Activated CD4-positive, alpha-beta T cell treated with anti-CD3 and anti-CD28 coated beads, Interleukin-2, amount 50 U/mL, for 1 hour (primary cell): ENCODE measurements at places on chromosomes 5 and 9.

GRCh38 chr9:111926421-111926875, 29.8 kb downstream of the UGCG start:
- peak; percentile 48 for DNase-seq

DNA sequence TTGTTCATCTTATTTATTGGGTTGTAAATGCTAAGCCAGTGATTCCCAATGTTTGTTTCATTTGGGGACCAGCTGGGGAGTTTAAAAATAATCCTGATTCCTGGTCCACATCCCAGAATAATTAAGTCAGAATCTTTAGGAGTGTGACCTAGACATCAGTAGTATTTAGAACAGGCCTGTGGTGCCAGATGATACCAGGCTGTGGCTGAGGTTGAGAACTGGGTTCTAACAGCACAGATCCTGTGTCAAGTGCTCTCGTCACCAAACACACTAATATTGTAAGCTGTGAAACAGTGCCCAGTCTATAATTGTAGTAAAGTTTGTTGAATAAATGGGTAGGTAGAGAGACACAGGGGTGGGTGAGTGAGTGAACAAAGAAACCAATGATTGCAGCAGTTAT, 172.1 kb upstream of the PPP1R2B start:
- DNase-seq: no peak

- no peak for DNase-seq
Measured at GRCh38 chr9:34518896-34519295, 3.9 kb downstream of the ENHO start.

GRCh38 chr9:5994493-5994892, 20.9 kb downstream of the RANBP6 start:
- no peak for DNase-seq

DNA sequence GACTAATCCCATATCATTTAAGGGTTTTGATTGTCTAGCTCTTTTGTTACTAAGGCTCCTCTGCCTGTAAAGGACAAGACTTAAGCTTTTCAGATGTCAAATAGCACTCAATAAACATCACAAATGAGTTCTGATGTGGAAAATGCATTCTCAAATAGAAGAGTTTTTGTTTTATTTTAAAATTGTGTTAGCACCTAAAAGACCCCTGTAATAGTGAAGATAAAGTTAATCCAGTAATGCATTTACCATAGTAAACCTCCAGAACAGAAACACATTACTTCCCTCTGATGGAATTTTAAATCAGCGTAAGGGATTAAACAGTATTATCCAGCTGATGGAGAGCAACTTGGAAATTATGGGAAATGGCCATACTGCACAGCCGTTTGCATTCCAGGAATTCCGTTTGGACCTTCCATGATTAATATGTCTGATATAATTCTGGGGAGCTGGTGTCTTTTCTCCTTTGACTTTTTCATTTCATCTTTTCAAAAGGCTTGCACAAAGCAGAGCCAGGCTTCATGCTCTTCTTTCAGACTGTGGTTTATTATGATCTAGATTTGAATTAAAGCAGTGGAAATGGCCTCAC, 105.6 kb downstream of the PPP2R2B start:
- DNase-seq: no peak

DNA sequence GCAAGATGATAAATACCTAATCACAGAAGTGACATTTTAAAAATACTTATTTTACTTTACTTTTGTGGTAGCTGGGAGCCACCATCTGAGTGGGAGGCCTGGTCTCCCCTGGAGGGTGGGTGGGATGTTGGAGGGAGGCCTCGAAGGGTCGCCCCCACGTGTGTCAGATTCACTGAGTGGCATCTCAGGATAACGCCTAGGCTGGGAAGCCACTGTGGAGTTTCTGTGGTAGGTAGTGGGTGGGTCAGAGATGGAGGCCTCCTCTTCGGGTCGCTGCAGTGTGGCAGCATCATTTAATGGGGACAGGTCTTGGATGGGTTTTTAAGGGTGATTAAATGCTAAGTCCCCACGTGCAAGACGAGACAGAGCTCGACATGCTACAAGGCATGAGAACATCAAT, 1154.8 kb upstream of the CDH18 start:
- no peak for DNase-seq

- peak; percentile 8 for DNase-seq
Measured at GRCh38 chr9:124776954-124777648, at the start of gene OLFML2A. Gene OLFML2A (plus strand): TSS chr9:124777133. CDS start chr9:124777271, 138 bp downstream.

DNA sequence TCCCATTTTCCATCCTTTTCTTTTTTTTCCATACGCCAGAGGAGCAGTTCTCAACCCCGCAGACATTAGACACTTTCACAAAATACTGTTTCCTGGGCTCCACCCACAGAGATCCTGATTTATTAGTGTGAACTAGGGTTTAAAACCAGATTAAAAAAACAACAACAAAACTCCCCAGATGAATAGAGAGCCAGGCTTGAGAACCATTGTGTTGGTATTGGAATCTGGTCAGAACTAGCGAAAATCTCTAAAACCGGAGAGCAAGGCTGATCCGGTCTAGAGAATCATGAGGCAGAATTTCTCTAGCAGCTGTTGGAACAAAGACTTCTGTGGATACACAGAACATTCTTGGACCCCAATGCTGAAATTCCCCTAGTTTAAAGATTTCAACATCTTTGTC, 173.0 kb downstream of the PCSK1 start:
- DNase-seq: no peak

DNA sequence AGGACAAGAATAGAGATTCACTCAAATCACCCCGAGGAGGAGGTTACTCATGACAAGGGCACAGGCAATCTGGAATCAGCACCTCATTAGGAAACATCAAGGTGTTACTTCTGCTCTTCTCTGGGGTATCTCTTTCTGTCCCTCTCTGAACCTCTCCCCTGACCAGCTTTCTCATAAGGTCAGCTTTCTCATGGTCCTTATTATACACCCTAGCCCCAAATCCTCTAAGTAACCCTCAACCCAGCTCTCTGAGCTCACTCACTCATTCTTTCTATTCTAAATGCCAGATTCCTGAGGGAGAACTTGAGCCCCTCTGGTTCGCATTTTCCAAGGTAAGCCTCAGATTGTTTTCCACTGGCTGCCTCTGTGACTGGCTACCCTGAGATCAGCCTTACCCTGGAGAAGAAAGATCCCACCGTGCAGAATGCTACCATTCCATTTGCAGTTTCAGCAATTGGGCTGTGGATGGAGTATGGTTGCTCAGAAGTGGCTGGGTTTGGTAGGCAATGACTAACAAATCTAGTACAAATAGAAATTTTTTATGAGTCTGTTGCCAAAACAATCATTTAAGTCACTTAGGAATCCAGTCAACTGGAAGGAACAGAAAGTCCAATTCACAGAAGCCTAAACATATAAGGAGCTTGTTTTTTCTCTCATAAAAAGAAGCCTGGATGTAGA, 9.0 kb upstream of the TIMD4 start:
- DNase-seq: no peak

GRCh38 chr5:168734119-168734518, 155.0 kb upstream of the PANK3 start:
- no peak for DNase-seq

- DNase-seq: no peak
Measured at GRCh38 chr5:74424162-74424868, 216.2 kb downstream of the ENC1 start.

- DNase-seq: no peak
Measured at GRCh38 chr9:124611106-124611505, 103.9 kb upstream of the NR5A1 start.

DNA sequence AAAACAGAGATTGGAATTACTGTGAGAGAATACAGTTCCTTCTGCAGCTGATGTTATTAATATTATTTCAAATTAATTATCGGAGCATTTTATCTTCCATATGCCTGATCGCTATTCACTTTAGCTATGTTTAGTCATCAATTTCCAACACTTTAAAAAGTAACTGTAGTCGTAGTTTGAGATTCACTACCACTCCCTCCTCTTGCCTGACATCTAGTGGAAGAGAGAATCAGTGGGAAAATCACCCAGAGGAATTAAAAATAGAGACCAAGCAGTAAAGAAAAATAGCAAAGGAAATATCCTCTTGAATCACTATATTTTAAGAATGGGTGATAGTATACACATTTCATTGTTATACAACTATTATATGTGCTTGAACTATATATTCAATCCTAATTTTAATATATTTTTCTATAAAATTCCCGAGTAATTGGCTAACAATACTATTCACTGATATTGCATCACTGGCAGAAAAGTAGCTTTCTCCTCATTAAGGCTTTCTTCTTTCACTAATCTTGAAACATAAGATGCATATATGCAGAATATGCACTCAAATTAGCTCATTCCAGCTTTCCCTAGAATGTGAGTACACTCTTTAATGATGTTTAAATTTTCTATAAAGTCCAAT, 708.7 kb downstream of the CDH9 start:
- DNase-seq: no peak

- DNase-seq: no peak
Measured at GRCh38 chr9:86733929-86734328, 213.4 kb downstream of the GAS1 start.

DNA sequence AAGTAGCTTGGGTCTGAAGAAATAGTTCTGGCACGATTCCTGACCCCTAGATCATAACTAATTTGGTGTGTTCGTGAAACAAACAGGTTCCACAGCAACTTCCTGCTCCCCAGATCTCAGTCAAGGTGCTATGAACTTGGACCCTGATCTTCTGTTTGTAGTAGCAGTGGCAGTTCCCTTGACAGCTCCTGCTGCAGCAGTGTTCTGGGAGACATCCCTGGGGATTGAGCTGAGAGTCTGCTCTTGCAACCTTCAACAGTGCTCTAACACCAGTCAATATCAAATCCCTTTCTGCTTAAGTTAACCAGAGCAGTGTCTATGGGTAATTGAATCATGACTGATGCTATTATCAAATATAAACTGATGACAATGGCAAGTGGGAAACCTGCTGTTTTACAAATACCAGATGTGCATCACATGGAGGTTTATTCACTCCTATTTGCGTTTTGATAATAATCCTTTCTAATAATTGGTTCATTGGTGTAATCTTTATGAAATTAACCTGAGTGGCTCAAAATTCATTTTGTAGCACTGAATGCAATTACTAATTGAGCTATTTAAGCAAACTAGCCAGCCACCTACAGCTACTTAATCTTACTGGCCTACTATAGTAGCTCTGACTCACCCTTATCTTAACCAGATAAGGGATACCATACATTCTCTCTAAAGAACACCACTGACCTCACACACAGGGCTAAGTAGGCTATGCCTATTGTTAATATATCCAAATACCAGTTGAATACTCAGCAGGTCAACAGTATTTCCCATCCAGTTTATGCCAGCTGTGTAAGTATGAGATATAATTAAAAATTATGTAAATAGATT, 21.9 kb downstream of the KDM4C start:
- DNase-seq: no peak

- DNase-seq: no peak
Measured at GRCh38 chr5:113237893-113238292, 196.9 kb downstream of the TSSK1B start.

DNA sequence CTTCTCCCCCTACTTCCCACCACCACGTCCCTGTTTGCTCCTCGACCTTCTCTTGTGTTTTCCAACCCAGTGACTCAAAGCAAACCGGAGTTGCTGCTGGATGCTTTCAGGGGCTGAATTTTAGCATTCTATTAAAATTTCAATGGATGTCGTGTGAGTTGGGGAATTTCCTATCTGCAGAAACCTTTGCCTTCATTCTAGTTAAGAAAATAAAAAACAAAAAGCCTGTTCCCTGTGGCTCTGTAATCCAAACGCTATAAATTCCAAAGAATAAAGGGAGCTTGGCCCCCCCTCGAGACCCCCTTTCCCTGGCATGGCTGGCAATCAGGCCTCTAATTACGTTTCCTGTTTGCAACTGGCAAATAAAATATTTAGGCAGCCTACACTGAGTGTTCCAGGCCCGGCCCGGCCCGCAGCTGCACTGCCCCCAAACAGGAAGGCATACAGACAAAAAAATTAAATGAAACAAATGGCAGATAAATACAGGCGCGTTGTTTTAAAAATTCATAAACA, 139.4 kb upstream of the PPP1R26 start:
- no peak for DNase-seq

GRCh38 chr9:135887021-135887507, 20.3 kb downstream of the CAMSAP1 start:
- DNase-seq: no peak

- DNase-seq: no peak
Measured at GRCh38 chr9:110126986-110127864, 80.7 kb downstream of the C9orf152 start.

GRCh38 chr5:167525004-167525403, 766.4 kb upstream of the WWC1 start:
- DNase-seq: no peak

- no peak for DNase-seq
Measured at GRCh38 chr5:27437594-27438200, 399.3 kb upstream of the CDH9 start.

- no peak for DNase-seq
Measured at GRCh38 chr9:96480736-96481135, 30.8 kb downstream of the HABP4 start.

- DNase-seq: no peak
Measured at GRCh38 chr5:160044391-160044804, 35.5 kb downstream of the TTC1 start.

DNA sequence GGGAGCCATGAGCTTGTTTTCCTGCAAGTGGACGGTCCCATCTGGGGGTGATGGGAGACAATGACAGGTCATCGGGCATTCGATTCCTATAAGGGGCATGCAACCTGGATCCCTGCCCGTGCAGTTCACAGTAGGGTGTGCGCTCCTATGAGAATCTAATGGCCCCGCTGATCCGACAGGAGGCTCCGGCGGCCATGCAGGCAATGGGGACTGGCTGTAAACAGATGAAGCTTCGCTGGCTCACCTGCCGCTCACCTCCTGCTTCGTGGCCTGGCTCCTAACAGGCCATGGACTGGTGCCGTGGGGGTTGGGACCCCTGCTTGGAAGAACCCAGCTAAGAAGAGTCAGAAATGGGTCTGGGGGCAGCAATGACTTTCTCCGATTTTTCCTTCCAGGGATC, 21.0 kb downstream of the PAEP start:
- DNase-seq: no peak

- no peak for DNase-seq
Measured at GRCh38 chr9:118222375-118222774, 518.2 kb downstream of the TLR4 start.

- DNase-seq: peak; percentile 25
Measured at GRCh38 chr9:136409557-136410455, 608 bp downstream of the ENTR1 start.

GRCh38 chr9:35521708-35522107, 31.8 kb downstream of the RUSC2 start:
- no peak for DNase-seq

DNA sequence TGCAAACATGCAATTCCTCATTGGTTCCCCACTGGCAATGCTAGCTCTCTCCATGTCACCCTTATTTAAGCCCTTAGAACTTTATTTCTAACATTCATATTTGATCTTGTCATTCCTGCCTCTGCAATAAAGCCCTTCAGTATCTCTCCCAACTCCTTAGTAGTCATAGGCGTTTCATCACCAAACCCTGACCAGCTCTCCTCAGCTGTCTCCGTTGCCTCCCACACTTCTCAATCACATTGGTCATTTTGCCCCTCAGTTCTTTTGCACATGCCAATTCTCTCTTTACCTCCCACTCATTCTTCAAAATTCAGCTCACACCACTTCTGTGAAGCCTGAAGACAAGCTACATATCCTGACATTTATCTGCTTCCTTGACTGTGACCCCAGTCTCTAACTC, 2.8 kb upstream of the RUSC2 start:
- no peak for DNase-seq
